ENCODE measurements at places on chromosomes 6 and 20.

- no peak for DNase-seq
Observed at GRCh38 chr6:68235326-68235784, 399.7 kb upstream of the ADGRB3 start.

DNA sequence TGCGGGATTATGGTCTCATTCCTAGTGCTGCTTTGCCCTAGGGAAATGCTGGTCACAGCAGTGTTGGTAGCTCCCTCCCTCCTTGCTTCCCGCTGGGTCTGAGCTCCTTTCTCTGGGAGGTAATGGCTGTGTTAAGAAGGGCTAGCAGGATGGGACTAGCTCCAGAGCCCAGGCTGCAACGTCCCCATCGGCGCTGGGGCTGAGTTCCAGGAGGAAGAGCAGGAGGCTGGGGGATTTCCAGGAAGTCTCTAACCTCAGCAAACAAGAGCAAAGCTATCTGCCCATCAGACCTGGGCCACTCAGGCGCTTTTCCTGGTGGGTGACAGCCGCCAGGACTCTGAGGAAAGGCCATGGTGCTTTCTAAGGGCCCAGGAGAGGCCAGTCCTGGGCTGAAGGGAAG lies 174.2 kb downstream of the DLL1 start:
- no peak for DNase-seq

DNA sequence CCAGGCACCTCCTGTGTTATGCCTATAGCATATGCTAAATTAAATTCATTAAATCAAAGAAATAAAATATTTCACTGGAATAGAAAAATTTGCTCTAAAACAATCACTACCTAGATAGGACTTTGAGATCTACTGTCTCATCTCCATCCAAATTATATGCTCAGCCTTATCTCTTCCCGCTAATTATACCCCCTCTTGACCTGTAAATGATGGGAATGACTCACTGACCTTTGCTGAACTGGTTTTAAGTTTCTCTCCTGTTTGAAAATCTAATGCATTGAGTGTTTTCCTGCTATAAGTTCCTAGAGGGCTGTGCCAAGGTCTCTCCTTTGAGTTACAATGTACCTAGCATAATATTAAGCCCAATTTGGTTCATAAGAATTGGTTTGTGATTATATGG lies 110.1 kb downstream of the BMP2 start:
- DNase-seq: no peak

GRCh38 chr20:12019715-12020114 lies 102.0 kb downstream of the BTBD3 start:
- DNase-seq: no peak

DNA sequence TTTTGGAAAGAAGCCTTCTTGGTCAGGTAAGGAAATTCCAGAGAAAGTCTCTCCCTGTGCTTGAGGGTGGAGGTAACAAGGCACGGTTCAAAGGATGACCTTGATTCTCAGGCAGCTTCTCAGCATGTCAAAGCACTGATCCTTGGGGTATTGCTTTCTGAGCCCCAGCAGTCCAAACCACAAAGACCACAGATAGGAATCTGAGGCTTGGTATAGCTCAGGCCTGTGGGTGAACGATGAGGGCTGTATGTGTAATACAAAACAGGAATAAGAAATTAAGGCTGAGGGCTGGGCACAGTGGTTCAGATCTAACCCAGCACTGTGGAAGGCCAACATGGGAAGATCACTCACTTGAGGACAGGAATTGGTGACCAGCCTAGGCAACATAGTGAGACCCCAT lies 70.2 kb upstream of the SLC22A1 start:
- no peak for DNase-seq

DNA sequence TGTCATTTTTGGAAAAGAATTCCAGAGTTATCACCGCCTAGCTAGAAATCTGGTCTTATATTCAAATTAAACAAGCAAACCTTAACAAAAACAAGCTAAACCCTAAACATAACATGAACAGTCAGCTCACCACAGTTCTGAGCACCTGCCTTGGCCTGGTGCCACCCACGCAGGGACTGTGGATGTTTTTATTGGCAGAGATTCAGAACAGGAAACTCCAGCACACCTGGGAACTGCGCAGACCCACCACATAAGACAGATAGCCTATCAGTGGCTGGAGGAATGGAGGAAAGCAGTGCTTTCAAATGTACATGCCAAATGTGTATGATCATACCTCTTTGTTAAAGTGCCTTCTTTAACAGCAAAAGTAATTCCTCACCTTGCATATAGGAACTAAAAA lies 8.9 kb downstream of the SLC16A10 start:
- DNase-seq: peak; percentile 49

DNA sequence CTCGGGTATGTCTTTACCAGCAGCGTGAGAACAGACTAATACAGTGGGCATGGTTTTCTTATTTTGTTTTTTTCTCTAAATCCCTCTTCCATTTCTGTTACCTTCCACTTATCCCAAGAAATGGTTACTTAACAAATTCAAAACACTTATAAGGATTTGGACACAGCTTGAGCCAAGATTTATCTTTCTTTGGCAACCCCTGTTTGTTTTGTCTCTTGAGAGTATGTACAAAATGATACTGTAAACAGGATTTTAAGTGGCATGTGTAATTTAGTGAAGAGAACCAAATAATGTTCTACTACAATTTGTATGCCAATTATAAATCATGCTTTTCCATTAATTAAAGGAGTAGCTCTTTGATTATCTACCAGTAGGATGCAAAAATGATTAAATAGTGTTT lies 51.4 kb downstream of the PPP1R14C start:
- no peak for DNase-seq

GRCh38 chr20:35893942-35894341 lies 60.4 kb downstream of the SCAND1 start:
- no peak for DNase-seq

- DNase-seq: no peak
Observed at GRCh38 chr6:169536446-169537170, 165.2 kb downstream of the WDR27 start.

DNA sequence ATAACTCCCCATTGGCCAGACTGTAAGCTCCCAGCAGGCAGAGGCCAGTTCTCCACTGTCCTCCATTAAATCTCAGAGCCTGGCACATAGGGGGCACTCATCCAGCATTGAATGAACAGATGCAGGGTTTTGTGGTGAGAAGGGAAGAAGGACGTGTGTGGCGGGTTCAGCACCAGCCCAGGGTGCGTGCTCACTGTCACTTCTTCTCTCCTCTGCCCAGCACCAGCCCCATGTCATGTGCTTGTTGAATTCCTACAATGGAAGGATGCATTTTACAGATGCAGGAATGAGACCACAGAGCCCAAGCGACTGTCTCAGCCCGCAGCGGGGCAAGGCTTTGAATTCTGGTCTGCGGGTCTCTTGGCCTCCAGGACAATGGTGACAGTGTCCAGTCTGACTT lies 149.9 kb downstream of the CEBPB start:
- no peak for DNase-seq

DNA sequence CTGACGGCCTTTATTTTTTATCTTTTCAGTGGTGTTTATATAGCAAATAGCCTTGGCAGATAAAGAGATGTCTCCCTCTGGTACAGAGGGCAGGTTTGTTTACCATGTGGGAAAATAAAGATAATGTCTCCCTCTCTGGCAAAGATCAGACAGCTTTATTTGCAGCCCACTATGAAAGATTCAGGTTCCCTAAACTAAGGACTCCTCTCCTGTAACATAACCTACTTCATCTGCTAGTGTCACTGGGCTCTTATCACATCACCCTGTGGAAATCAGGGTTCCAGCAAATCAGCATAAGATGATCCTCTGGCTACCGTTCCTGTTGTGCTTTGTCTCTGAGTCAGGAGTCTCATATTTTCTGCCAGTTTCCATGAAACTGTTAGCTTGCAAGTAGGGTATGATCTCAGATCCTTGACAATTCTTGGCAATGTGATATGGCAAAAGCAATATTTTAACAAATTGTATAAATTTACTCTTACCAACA lies 3.1 kb downstream of the FBXL4 start:
- DNase-seq: no peak

DNA sequence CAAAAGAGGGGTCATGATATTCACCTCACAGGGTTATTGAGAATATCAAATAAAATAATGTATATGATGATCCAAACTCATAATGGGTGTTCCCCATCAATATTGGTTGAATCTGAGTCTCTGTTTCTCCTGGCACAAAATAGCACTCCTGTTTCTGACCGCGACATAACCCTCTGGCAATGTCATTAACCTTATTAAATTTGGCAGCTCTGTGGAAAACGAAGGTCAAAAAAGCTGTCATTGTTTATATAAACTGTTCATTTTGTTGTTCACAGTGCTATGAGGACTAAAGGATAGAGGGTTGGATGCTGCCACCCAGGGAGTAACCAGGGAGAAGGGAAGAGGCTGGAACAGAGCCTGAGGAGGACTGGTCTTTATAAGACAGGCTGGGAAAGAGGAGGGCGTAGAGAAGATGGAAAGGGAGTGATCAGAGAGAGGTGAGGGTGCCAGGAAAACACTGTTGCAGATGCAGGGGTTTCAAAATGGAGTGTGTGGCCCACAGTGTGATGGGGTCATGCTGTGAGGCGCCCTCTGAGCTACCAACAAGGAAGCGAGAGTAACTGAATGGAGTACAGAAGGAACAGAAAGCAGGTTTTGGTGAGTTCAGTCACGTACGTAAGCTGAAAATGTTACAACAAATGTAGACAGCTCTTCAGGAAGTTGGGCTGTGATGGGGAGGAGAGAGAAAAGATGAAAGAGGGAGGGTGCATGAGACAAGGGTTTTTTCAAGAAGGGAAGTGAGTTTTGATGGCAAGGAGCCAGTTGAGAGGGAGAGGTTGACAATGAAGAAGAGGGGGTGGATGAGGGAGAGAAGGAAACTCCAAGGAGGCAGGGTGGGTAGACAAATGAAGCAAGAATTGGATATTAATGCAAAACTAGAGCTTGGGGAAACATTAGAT lies 251.6 kb upstream of the TAB2 start:
- DNase-seq: peak; percentile 63

DNA sequence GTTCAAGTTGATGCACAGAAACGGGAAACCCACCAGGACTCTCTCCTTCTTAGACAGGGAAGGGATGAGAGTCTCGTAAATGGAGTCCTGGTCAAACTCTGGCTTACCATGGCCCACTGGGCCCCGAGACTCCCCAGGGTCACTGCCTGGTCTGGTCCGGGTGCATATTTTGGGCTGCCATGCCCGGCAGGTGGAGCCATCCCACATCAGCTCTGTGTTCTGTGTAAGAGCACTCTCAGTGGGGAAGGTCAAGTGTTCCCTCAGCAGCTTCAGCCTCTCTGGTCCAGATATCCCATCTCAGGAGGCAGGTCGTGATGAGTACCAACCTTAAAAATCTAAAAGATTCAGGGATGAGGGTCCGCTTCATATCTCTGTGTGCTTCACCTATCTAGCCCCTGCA lies 138.8 kb downstream of the EDN3 start:
- DNase-seq: no peak

GRCh38 chr20:35333606-35334005 lies 41.4 kb upstream of the FAM83C start:
- no peak for DNase-seq

DNA sequence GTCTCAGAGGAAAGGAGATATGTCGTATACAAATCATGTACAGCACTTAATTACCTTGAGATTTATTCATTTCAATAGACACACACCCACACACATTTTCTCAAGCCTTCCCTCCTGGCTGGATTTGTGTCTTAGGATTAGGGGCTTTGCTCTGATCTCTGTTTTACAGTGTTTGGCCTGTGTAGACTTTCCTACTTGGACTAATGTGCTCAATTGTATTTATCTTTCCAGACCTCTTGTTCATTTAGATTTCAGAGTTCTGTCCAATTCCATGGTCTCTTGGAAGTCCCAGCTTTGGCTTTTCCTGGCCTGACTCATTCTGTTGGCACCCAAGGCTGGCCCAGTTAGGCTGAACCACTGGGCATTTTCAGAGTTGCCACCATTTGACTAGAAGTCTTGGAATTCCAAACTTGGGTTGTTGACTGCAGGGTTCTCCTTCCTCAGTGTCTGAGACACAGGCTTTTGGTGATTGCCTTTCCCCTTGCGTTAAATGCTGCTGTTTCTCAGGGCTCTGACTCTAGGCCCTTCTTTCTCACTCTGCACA lies 8.9 kb upstream of the RFPL4B start:
- no peak for DNase-seq

GRCh38 chr20:59141818-59142581 lies 21.6 kb upstream of the ZNF831 start:
- DNase-seq: no peak

DNA sequence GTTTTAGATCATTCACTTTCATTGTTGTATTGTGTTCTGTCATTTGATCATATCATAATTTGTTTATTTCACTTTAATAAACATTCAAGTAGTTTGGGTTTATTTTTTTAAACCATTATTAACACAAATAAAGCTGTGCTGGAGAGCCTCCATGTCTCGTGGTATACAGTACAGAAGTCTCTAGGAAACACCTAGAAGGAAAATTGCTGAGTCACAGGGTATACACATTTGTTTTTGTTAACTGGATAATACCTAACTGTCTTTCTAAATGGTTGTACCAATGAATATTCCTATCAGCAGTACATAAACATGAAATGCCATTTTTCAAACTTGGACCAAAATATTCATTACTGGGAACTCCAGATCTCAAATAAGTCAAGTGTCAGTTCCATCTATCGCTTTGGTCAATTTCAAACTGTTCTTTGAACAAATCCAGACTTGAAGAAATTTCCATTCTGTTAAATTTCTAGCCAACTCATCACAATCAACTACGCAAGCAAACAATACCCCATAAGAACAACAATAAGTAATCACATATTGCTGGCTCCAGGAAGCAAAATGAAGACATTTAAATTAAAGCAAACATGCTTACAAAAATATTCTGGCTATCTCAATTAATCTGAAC lies 138.1 kb downstream of the ATXN1 start:
- DNase-seq: no peak

- DNase-seq: no peak
Observed at GRCh38 chr20:62244644-62245108, 6.4 kb downstream of the OSBPL2 start.

GRCh38 chr6:31356216-31356945 lies 598 bp downstream of the HLA-B start:
- DNase-seq: peak; percentile 52

- DNase-seq: no peak
Observed at GRCh38 chr20:50245498-50246366, 55.1 kb downstream of the CEBPB start.

- no peak for DNase-seq
Observed at GRCh38 chr20:44768256-44768655, 22.6 kb downstream of the KCNK15 start.

DNA sequence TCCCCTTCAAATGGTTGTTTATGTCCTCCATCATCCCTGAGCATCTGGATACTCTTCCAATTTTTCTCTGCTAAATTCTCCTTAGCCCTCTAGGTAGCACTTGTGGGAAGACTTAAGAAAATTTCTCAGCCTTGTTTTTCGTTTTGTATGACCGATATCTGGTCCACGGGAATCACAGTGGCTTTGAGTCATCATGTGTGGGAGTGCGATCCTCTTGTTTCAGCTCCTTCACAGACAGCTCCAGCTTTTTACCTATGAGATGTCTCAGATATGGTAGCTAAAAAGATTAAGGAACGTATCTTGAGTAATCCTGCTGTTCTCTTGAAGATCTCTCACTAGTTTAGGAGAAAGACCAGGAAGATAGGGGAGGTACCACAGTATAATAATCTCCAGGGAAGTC lies 196.1 kb downstream of the GRM1 start:
- DNase-seq: no peak

Measured in CD4-positive, alpha-beta T cell treated with Interleukin-15 for 1 hour (primary cell).